NCI-H1105 (cell line): ENCODE measurements at places on chromosomes 6 and 20.
A peak's percentile ranks its signal among the peaks of the same experiment; 100 is the strongest.

DNA sequence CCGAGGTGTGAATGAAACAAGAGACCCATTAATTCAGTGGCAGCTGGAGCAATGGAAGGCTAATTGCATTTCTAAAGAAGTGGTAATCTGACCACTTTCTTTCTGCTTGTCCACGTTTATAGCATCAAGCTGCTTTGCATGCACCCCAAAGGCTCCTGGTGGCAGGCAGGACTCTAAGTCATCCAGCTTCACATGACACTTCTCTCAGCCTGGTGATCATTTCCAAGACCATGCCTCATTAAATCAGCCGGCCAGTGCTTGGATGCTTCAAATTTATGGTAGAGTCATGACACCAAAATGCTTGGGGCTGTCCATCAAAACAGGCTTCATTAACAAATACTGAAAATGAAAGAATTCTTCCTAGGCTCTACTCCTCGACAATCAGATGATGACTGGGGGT, 614.9 kb downstream of the DOK5 start:
- no peak for DNase-seq

DNA sequence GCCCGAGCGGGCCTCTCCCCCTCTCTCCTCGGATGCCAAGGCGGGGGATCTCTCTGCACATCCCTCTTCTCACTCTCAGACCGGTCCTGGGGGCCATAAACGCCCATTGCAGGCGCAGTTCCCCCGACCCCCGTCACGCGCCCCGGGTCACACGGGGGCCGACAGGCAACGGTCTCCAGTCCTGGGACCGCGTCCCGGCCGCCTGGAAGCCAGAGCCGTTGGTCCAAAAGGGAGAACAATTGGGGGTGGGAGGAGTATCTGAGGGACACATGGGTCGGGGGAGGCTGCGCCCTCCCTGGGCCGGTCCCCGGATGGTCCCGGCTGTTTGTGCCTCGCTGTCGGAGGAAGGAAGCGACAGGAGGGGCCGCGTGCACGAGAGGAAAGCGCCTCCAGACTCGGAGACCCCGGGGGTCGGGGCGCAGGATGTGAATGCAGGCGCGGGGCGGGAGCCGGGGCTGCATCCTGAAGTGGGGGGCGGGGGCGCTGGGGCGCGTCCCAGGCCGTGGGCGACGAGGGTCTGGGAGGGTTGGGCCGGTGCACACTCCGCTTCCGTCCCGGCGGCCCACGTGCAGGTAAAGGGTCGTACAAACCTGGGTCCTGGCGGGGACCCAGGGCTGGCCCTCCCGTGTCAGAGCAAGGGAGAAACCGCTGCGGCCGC, 903 bp downstream of the SLC4A11 start:
- DNase-seq, result no peak

GRCh38 chr6:66825539-66825938, 1118.5 kb upstream of the EYS start:
- no peak for DNase-seq

DNA sequence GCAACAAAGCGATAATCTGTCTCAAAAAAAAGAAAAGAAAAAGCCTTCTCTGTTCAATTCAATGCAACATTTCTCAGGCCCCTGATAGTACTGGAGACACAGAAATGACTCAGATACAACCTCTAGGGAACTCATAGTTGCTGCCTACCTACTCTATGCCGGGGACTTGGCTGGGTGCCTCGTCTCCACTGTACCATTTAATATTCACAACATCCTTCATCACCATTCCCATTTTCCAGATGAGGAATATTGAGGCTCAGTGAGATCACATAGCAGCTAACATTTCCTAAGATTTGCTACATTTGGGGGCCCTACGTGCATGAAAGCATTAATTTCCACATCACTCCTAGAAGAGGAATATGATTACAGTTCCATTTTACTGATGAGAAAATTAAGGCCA, 7.5 kb downstream of the NOL4L start:
- no peak for DNase-seq

GRCh38 chr20:8457978-8458377, 325.9 kb downstream of the PLCB1 start:
- DNase-seq, result no peak

DNA sequence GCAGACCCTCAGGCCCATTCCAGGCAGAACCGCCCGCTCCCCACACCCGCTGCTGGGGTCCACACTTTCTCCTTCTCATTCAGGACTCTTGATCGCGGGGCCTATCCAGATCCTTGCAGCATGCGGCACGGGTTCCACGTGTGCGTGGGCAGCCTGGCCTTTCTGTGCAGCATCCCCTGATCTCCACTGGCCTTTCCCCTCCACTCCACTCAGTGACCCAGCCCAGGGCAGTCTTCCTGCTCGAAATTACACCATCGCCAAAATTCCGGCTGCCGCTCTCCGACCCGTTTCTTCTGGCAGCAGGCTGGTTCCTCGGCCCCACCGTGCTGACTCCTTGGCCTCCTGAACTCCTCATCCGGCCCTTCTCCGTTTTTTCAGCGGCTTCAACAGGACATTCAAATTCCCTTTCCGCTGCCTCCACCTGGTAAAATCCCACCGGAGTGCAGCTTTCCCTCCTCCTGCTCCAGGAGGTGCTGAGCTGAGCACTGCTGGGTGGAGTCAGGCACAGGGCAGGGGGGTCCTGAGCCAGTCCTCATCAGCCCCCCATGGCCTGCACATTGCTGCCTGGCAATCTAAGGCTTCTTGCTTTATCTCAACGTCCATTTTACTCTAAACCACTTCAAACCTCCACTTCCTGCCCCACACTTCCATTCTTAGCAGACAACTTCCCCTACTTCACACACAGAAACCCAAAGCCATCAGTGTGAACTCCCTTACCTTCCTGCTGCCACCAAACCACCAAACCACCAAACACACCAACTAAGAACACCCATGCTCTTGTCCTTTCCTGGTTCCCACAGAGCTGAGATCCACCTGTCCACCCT, 9.0 kb downstream of the SFT2D1 start:
- DNase-seq, result no peak

DNA sequence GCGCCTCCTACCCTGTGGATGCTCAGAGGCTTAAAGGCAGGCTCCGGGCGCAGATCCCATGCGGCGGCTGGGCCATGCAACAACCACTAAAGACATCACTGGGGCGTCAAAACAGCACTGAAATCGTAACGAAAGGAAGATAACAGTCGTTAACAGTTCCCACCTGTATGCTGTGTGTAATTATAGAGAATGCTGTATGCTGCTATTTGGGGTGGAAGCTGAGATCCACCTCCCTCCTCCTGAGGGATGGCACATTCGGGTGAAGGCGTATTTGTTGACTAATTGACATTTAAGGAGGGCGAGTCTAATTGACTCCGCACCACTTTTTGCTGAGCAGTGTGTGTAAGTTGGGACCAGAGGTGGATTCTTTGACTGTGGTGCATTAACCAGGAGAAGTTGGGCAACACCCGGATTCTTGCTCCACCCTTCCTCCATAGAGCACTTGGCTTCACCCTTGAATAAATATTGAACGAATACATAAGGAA, 687 bp downstream of the SLC35A1 start:
- peak; percentile 60 for DNase-seq

GRCh38 chr20:16405254-16405653, 168.0 kb downstream of the KIF16B start:
- no peak for DNase-seq

DNA sequence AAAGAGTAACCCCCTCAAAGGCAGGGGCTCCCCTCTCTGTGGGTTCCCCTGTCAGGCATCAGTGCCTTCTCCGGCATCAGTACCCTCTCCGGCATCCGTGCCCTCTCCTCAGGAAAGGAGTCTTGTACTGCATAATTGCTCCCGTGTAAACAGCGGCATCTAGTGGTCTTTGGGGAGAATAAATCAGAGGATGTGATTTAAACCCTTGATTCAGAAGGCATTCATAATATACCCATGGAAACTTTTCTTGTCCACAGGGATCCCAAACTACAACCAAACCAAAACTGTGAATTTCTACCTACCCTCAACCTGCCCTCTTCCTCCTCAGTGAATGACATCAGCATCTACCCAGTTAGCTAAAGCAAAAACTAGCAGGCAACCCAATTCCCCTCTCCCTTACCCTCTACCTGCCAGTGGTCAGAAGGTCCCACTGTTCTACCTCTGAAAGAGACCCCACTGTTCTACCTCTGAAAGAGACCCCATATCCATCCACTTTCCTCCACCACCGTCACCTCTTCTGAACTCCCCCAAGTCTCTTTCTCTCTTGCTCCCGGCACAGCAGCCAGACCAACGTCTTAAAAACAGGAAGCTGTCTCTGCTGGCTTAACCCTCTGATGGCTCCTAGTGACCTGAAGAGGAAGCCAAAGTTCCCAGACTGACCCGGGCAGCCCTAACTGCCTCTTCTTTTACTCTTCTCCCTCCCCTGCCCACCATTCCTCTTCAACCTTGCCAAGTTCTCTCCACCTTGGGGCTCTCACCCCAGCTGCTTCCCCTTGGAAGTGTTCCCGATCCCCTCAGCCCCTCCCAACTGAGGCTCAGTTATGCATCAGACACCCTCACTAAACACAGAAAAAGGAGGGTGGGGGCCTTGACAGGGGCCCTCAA, 27.2 kb downstream of the UBE2V1 start:
- peak; percentile 49 for DNase-seq

DNA sequence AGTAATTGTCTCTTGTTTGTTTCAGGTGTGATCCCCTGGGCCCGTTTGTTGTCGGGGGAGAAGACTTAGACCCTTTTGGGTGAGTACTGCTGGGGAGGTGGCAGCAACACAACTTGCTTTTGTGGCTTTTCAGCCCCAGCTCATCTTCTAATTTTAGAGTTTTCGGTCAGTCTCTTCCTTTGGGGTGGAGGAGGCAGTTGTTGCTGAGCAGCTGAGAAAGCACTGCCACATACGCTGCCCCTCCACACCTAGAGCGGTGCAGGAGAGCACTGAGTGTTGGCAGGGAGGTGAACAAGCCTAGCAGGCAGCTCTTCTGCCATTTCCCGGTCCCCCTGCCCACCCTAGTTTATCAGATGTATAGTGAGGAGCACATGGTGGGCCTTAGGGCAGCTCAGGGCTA, 21.7 kb downstream of the TMEM74B start:
- no peak for DNase-seq

DNA sequence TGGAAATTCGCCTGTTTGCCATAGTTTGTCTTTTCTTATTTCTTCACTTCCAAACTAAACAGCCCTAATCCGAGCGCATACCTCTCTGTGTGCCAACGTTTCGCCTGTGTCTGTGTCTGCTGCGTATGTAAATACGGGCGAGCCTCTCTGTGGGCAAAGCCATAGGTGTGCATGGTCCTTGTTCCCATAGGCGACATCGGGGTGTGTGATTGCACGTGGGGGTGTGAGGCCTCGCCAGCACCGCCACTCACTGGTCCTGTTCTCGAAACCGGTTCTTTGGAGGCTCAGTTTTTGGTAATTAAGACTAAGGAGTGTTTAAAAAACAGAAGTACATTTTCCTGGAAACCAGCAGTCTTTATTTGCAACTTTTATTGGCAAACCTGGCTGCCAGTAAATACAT, 6.0 kb upstream of the FOXC1 start:
- DNase-seq, result no peak

DNA sequence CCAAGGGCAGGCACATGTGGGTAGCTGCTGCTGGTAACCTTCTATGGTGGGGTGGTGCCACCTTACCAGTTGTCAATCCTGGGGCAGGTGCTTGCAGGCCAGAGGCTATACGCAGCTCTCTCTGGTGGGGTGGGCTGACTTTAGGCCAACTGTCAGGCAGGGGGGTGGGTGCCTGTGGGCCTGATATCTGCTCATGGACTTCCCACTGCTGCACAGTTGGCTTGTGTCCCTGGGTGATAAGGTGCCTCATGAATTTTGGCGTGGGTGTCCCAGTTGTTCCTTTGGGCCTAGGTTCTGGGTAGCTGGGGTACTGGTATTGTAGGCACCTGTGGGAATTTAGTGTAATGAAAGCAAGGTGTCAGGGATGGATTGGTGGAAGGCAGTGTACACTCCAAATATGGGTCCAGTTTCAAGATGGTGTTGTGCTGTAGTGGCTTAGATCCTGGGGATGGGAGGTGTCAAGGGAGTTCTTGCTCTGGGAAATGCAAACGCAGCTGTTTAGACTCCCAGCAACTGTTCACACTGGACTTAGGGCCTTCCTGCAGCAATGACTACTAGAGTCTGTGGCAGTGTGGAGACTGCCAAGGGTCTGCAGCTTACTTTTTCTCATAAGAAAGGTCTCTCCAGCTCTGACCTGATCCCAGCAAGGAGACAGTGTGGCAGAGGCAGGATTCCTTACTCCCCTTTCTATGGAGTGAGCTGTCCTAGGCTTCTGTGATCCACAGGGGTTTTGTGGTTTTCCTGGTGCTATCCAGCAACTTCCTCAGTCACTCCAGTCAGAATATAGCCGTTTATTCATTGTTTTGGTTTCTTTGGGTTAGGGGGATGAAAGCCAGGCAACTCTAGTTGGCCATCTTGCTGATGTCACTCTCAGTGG, 128.2 kb downstream of the CRYBG1 start:
- no peak for DNase-seq

DNA sequence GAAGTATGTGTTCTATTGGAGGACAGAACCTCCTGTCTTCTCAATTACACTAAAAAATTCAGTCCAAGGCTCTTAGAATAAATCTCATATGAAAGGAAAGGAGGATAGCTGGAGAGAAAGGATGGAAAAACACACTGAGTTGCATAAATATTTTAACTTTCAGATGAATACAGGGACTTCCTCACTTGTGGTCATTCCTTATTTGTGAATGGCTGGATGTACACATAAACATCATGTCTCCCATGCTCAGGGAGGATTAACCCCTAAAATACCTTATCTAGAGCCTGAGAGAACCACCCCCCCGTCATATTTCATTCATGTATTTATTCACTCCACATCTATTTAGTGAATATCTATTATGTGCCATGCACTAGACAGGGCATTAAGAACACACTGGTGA, 217.6 kb upstream of the CITED2 start:
- DNase-seq, result no peak

DNA sequence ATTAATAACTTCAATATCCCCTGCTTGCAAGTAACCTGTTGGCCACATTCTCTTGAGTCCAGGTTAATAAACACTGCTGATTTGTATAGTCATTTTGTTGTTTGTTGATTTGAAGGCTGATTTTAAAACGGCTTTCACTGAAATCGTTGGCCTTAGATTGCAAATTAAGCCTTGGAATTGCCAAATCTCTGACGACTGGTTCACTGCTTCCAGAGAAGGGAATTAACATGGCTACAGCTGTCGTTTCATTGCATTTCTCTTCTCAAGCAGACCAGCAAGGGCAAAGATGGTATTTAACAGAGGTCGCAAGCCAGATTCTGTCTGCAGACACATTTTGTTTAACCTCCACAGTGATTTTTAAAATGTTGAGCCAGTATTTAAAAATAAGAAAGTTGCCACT, 470.9 kb downstream of the TFAP2A start:
- no peak for DNase-seq

GRCh38 chr6:32163559-32164258, 686 bp upstream of the EGFL8 start:
- DNase-seq, result no peak

DNA sequence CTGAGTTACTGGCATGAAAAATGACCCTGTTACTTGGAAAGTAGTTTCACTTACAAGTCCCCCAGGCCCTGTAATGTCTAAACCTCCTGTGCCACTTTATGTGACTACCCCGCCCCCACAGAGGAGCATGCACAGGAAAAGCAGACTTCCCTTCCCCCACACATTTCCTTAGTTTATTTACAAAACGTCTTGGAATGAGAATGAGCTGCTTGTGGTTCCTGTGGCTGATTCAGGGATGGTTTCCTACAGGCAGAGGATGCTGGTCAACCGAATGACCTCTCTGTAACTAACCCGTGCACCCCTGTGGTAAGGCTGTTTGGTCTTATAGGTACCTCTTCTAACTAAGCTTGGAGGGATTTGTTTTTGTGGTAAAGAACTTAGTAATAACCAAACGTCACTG, 28.5 kb downstream of the RSPO3 start:
- no peak for DNase-seq

- no peak for DNase-seq
These were observed 1.0 kb downstream of the BFSP1 start for GRCh38 chr20:17530153-17530552.

- no peak for DNase-seq
These were observed 70.4 kb upstream of the FUCA2 start for GRCh38 chr6:143581835-143582480.
